Calu3 (cell line): ENCODE measurements at places on chromosomes 16 and 17.

DNA sequence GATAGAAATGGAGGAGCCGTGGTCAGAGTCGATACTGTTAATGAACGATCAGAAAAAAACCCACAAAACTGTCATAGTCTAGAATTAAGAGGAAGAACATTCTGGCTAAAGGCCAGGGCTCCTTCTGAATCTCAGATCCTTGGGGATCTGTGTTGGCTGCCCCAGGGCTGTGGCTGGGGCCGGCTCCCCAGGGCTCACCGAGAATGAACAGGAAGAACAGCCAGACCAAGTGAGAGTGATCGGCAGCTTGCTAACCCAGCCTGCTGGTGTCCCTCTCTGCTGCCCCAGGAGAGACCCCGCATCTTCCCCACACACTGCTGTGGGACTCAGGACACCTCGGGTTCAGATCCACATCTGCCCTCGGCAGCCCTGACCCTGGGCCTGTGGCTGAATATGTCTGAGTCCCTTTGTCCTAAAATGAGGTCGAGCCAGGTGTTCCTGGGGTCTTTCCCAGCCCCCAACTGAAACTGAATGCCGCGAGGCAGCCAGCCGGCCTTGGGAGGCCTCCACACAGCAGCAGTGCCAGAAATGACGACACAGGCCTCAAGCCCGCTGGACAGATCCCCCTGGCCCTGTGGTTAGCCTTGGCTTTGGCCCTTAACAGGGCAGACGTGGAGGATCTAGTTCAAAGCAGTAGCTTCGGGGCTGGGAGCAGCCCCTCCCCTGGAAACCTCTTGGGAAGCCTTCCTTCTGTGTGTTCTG lies 23.9 kb upstream of the CLEC18A start:
- DNase-seq, result no peak

DNA sequence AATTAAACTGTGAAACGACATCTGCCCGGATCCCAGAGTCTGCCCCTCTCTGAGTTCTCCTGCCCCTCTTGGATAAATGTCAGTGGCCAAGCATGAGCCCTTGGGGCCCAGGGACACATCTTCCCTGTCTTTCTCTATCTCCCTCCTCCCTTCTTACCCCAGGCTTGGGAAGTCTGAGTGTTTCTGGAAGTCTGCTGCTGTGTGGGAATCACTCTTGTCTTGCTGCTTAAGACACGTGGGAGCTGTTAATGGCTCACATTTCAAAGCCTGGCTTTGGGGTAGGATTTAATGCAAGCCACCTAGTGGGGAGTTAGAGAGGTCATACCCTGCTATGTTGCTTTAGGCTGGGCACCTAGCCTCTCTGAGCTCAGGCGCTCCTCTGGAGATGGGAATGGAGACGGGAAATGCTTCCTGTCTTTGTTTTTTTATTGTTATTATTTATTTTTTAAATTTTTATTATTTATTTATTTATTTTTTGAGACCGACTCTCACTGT lies 218.5 kb upstream of the CIBAR2 start:
- DNase-seq, result peak; percentile 47

GRCh38 chr16:106623-107324 lies 28.7 kb downstream of the MPG start:
- DNase-seq, result peak; percentile 66

DNA sequence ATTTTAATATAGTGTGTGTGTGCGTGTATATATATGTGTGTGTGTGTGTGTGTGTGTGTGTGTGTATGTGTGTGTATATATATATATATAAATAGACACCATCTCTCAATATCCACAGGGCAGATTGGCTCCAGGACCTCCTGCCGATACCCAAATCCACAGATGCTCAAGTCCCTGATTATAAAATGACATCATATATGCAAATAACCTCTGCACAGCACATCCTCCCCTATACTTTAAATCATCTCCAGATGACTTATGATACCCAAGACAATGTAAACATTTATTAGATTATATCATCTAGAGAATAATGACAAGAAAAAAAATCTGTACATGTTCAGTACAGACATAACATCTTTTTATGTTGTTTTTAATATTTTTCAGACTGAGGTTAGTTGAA lies 7.8 kb downstream of the DUSP3 start:
- no peak for DNase-seq

DNA sequence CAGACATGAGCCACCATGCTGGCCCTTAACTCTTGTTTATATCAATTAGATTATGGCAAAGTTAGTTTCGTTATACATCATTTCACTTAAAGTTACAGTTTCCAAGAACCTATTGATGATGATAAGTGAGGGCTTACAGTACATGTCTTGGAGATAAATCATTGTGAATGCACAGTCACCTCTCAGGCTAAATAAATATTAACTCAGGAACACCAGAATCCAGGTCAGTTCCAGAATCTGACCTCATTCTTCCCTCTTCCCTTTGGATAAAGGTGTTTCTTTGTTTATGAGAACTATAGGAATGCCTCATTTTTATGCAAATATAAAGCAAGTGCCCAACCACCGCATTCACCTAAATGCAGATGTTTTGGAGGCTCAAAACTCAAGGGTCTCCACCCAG lies 48.4 kb upstream of the CRYM start:
- DNase-seq, result no peak

GRCh38 chr17:28494445-28495188 lies 11.5 kb upstream of the FOXN1 start:
- peak; percentile 90 for DNase-seq

GRCh38 chr16:90018297-90018651 lies 982 bp downstream of the DBNDD1 start:
- DNase-seq, result peak; percentile 19

DNA sequence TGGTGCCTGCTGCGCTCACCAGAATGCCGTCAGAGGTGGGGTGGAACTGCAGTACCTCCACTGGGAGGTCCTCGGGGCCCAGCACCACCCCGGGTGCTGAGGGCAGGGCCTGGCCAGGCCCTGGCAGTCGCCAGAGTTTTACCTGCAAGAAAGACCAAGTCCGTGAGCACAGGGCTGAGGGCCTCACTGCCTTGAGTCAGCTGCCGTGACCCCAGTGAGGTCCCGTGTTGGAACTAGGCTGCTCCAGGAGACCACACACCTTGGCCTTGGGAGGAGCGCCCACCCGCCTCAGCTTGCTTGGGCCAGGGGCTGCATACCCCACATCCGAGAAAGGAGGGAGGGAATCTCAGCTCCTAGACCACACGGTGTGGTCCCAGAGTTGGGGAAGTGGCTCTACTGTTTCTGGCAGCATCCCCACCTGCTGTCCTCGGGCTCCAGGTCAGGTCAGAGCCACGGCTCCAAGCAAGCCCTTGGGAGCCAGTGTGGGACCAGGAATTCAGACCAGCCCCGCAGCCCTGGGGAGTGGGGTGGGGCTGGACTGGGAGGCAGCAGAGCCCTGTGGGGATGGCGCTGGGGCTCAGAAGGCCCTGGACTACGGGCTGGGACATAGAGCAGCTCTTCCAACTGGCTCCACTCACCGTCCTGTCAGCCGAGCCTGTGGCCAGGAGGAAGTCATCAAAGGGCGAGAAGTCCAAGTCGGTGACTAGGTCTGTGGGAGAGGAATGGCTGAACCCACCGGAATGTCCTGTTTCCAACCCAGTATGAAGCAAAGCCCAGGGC lies 8.7 kb downstream of the CORO7 start:
- DNase-seq, result no peak

DNA sequence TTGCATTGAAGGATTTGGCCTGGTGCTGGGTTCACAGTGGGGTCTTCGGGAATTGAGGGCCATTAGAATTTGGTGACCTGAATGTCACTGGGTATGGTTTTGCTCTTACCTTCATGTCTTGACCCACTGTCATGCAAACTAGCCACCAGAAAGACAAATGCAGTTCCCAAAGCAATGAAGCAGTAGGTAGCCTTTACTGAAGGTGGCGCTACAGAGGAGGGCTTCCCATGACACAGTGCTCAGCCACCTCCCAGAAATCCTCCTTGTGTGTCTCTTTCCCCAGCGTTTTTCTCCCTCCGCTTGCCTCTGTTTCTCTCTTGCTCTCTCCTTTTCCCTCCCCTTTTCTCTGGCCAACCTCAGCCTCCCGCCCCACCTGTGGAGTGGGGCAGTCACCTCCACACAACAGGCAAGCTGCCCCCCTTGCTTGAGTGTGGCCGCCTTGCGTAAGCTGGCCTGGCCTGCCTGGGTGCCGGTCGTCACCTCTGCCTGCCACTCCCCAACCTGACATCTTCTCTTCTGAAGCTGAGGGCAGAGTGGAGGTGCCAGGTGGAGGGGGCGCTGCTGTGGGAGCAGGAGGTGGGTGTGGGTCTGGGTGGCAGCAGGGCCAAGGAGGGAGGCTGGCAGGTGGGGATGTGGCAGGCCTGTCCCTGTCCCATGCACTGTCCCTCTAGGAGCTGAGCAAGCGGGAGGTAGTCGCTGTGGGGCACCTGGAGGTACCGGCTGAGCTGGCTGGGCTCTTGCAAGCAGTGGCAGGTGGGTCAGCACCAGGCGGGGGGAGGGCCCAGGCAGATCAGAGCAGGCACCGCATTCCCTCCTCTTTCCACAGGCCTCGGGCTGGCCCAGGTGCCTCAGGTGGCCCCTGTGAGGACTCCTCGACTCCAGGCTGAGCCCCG lies 34.7 kb downstream of the MYO15A start:
- no peak for DNase-seq

- DNase-seq, result no peak
These were observed 23.6 kb downstream of the ARHGAP44 start for GRCh38 chr17:12812877-12813276.

DNA sequence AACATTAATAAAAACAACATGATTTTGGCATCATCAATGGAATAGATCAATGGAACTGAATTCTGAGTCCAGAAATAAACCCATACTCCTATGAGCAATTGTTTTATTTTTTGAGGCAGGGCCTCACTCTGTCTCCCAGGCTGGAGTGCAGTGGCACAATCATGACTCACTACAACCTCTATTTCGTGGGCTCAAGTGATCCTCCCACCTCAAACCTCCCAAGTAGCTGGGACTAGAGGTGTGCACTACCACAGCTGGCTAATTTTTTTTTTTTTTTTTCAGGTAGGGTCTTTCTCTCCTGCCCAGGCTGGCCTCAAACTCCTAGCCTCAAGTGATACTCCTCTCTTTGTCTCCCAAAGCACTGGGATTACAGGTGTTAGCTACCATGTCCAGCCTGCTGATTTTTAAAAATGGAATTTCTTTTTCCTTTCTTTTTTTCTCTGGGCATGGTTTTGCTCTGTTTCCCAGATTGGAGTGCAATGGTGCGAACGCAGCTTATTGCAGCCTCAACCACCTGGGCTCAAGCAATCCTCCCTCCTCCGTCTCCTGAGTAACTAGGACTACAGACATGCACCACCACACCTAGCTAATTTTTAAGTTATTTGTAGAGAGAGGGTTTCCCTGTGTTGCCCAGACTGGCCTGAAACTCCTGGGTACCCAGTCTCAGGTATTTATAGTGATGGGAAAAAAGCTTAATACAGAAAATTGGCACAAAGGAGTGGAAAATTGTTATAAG lies 7.3 kb upstream of the PRDM7 start:
- no peak for DNase-seq

DNA sequence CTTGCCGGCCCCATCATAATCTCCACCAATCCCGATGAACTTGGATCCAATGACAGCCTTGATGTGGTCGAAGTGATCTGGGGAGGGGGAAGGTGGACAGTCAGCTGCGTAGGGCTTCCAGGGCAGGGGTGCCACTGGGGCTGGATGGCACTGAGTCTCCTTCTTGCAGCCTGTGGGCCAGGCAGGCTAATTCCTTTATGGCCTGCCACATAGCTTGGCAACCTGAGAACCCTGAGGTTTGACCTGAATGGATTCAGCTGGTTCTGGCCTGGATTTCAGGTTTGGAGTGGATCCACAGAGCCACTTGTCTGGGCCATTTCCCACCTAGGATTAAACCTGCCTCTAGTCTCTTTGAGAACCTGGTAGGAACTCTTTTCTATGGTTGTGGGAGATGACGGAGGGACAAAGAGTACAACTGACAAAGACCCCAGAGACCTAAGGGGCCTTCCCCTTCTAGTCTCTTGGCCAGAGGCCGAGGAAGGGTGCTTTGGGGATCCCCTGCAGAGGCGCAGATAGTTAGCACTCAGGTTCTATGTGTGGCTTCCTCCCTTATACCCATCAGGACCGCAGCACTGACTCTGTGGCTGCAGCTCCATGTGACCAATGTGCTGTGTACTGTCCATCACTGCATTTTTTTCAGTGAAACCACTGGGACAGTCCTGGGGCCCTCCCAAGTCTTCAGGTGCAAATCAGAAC lies 9.2 kb upstream of the DPEP3 start:
- no peak for DNase-seq

GRCh38 chr16:51159865-51160264 lies 8.8 kb upstream of the SALL1 start:
- no peak for DNase-seq

DNA sequence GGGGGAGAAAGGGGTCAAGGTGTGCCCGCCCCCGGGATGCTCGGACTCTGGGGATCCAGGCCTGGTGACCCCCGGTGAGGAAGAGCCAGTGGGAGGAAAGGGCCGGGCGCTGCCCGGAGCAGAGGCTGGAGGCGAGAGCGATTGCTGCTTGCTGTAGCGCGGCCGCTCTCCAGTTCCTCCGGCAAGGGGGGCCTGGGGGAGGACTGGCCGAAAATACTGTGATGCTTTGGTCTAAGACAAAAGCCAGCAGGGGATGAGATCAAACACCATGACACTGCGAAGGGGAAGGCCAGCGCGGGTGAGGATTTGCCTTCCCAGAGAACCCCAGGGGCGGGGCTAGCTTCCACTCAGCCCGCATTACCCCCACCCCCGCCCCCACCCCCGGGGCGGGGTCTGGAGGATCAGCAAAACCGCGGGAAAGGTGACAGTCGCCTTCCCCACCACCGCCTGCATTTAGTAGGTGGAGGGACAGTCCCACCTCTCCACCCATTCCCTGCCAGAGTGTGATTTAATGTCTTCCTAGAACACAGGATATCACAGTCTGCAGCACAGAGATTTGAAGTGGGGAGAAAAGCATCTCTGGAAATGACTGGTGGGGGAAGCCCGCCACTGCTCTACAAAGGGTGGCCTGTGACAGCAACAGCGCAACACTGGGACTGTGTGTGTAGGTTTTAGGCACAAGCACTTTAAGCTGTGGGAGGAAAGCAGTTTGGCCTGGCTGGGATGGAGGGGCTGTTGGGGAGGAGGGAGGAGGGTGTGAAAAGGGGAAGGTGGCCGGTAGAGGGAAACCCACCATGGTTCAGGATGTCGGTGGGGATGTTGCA lies 25.7 kb downstream of the MRC2 start:
- peak; percentile 63 for DNase-seq
